8988T (cell line): ENCODE measurements at places on chromosomes 16 and 17.

DNA sequence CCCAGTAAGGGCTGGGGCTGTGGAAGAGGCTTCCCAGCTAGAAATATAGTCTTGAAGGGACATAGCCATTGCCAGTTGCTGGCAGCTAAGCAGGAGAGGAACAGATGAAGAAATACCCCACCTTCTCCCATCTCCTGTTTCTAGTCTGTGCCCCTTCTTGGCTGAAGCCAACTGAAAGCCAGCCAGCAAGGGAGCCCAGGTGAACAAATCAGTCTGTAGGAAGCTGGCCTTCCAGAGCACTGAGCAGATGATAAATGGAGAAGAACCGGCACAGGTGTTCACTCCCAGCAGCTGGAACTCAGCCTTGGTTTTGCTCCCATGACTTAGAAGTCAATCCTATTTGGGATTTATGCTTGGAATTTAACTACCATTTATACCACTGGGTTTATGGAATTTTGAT, 69.2 kb upstream of the DHX40 start:
- DNase-seq: no peak

GRCh38 chr17:50631195-50631907, 3.3 kb upstream of the ABCC3 start:
- DNase-seq: peak; percentile 29

GRCh38 chr17:41428591-41429291, 4.4 kb upstream of the KRT37 start:
- DNase-seq: no peak

DNA sequence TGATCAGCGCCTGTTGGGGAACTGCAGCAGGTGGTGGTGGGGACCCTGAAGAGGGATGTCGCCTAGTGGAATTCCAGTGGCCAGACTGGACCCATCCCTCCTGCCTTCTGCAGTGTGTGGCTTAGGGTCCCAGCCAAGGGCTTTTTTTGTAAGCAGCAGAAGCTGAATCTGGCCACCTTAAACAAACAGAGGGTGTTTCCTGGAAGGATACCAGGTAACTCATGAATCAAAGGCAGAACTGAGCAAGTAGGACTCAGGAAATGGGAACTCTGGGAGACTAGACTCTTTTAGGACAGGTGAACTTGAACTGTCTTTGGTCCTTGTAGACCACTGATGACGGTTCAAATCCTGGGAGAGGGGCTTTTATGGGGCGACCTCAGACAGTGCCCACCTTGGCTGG, 124.0 kb downstream of the ABCC6 start:
- DNase-seq: no peak

DNA sequence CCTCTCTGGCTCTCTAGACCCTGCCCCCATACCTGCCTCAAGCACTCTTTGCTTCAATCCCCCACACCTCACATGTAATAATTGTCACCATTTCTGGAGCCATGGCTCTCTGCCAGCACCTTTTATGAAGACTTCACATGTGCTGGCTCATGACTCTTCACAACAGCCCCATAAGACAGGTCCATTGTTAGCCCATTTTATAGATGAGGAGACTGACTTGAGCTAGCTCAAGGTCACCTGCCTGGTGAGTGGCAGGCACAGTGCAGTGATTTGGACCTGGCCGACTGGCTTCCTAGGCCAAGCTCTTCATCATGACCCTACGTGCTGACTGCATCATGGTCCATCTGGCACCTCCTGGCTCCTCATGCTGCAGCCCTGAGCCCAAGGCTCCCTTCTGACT, 25.0 kb downstream of the FAM20A start:
- no peak for DNase-seq

DNA sequence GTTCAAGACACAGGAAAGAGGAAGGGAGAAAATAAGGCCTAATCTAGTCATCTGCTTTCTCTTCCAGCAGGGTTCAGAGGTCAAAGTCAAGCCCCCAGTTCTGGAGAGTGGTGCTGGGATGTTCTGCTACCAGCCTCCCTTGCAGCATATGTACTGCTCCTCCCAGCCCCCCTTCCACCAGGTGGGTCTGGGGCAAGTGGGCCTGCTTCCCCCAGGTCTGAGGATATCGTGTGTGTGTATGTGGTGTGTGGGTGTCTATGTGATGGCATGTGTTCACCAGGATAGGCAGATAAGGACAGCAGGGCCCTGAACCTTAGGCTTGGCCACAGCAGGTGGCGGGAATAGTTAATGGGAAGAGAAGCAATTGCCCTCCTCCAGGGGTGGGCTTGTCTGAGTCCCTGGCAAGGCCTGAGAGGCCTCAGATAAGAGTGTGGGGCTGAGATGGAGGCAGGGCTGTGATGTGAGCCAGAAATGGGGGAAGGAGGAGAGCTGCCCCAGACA, 21.1 kb downstream of the FOXN1 start:
- no peak for DNase-seq

GRCh38 chr17:6421700-6422604, 13.0 kb downstream of the AIPL1 start:
- DNase-seq: peak; percentile 68

DNA sequence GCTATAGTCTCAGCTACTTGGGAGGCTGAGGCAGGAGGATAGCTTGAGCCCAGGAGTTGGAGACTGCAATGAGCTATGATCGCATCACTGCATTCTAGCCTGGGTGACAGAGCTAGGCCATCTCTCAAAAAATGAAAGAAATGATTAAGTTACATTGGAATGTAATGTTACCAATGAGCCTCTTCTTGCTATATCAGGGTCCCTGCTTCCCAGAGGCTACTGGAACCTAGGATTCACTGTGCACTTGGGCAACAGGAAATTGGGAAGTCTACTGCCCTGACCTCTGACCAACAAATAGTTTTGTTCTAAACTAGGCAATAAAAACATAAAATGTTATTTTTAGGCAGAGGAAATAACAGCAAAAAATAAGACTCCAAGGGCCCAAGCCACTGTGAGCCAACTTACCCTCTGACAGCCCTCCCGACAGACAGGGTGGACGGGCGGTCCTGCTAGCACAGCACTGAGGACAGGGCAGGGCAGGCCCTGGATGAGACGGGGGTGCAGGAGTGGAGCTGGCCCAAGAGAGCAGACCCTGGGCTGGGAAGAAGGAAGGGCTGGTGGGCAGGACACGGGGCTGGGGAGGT, 27.5 kb downstream of the NSMCE1 start:
- no peak for DNase-seq

GRCh38 chr17:60231691-60232090, 81.9 kb downstream of the CA4 start:
- no peak for DNase-seq

GRCh38 chr16:88523309-88524161, 46.7 kb upstream of the ZC3H18 start:
- no peak for DNase-seq

DNA sequence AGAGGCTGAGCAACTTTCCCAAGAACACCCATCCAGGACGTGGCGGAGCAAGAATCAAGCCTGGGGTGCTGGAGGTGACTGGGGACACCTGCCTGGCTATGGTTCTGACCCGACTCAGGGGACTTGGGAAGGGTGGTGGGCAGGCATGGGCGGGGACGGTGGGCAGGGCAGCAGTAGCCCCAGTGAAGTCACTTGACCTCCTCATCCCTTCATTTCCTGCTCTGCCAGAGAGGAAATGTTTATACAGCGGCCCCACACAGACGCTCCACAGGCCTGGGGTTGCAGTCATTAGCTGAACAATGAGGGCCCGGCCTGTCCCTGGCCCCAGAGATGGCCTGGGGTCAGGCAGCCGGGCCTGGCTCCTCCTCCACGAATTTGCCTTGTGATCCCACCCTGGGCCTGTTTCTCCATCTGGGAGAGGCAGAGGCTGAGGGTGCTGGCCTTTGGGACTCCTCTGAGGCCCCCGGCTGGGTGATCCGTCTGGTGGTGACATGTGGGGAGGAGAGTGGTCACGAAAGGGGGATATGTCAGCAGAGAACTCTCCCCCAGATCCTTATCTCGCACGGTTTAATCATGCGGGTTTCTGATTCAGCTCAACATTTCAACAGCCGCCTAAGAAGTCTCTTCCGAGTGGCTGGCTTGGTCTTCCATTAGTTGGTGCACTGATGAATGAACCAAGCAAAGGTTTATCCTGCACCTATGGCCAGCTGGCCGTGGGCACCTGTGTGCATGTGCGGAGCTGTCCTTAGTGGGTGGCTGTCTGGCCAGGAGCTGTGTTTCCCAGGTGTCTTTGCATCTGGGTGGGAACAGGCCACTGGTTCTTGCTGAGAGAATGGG, 175.9 kb downstream of the IRF8 start:
- DNase-seq: no peak

DNA sequence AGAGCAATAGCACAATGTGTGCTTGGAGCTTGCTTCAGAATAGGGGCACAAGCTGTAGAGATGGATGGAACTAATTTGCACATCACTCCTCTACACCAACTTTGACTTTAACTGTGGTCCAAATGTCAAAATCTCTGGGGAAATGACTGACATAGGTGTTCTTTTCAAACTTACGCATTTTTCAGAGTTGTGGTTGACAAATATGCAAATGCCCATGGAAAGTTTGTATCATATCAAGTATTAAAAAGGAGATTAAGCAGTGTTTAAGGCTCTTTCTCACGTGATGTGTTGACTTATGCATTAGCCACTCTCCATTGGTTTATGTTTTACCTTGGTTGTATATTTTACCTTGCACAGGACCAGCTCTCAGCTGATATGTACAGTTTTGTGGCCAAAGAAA, 77.1 kb downstream of the ELAC2 start:
- DNase-seq: no peak

DNA sequence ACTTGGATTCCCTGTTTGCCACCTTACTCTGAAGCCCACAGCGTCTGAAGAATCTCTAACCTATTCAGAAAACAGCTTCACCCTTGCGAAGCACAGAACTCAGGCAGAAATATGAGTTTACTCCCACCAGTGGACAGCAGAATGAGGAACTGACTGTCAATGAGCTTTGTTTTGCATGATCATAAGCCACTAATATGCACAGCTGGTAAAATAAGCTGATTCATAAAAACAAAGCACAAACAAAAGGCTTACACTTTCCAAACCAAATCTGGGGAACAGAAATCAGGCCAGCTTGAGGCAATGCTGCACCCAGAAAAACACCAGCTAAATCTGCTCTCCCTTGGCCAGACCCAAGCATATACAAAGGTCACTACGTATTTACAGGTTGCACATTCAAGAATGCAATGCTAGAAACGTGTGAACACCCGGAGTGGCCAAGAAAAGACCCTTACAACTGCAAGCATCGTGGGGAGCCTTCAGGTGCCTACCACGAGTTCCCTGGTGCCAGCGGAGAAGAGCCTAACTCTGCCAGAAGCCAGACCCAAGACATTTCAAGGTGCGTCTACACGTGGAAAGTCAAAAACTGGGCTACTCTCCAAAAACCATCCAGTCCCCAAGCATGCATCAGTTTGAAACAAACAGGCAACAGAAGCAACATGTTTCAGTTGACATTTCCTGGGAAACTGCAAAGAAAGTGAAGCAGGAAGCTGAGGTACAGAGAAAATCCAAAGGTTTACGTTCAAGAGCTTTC, 207.1 kb downstream of the ZFHX3 start:
- no peak for DNase-seq

DNA sequence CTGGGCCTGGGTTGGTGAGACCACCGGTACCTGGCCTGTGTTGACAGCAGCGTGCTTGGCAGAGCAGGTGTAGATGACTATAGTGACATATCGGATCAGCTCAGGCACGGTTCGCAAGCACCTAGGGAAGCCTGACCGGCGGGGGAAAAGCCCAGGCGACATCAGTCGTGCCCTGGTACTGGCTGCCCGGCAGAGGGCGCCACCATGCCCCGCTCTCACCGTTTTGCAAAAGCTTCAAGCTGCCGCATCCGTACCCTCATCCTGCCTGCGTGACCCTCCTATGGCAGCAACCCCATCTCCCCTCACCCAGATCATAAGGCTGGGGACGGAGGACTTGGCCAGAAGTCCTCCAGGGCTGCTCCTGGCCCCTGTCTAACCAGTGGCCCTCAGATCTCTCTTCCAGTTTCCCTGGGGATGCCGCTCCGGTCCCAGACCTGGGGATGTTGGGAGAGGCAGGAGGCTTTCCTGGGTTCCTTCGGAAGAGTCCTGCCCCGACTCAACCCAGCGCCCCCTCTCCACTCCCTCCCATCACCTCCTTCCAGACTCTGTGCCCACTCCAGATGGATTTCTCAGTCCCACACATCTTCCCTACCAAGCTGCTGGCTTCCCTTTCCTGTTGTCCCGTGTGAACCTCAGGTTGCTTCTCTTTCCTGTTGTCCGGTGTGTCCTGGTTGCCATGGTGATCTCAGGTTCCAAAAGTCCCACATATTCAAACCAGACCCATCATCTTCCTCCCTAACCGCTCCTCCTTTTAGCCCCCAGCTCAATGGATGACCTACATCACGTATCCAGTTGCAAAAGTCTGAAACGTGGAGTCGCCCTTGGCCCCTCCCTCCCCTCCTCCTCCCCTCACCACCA, 13.7 kb downstream of the ALOX12B start:
- DNase-seq: peak; percentile 94

DNA sequence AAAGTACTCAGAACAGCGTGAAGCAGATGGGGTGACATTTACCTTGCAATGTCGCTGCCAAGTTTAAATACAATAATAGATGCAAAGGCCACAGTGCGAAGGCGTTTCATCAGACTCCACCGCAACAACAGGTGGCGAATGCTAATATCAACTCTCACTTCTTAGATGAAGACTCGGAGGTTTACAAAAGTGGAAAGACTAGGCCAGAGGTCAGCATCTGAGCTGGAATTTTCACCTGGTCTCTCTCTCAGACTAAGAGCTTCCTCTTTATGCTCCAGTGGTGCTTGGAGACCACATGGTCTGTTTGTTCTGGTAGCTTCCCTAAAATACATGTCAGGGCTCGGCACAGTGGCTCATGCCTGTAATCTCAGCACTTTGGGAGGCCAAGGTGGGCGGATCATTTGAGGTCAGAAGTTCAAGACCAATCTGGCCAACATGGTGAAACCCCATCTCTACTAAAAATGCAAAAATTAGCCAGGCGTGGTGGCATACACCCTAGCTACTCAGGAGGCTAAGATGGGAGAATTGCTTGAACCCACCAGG, 169.1 kb downstream of the XYLT1 start:
- DNase-seq: no peak

DNA sequence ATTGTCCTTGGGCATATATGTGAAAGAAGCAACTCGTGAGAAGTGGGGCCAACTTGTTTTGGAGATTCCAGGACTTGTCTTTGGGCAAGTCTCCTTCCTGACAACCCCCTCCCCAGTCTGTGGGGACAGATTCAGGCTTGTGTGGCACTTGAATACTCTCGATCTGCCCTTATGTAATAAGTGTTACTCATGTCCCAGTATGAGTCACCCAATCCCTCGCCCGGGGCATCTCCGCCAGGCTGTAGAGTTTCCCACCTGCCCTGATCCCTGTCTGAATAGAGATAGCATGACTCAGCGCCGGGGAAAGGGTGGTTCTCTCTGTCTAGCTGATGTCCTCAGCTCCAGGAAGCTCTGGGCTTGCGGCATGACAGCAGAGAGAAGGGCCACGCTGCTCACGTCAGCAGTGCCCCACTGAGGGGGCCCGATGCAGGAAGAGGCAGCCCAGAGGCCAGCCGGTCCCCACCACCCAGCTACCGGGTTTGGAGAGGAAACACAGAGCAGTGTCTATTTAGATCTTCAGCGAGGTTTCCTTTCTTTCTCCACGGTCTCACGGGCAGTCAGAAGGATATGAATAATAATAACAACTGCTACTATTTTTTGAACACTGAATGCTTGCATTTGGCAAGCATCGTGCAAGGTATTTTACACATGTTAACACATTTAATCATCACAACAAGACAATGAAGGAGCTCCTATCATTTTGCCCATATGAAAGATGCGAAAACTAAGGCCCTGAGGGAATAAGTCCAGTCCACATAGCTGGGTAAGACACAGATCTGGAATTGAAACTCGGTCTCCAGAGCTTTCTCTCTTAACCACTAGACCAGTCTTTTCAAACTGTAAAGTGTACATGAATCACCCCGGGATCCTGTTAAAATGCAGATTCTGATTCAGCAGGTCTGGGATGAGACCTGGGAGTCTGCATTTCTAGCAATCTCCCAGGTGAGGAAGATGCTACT, 426.7 kb upstream of the MAF start:
- DNase-seq: peak; percentile 73
